ENCODE measurements at places on chromosomes 1 and 21.

- peak; percentile 53 for DNase-seq
These were observed 38.2 kb downstream of the PRKCZ start for GRCh38 chr1:2088458-2088857.

DNA sequence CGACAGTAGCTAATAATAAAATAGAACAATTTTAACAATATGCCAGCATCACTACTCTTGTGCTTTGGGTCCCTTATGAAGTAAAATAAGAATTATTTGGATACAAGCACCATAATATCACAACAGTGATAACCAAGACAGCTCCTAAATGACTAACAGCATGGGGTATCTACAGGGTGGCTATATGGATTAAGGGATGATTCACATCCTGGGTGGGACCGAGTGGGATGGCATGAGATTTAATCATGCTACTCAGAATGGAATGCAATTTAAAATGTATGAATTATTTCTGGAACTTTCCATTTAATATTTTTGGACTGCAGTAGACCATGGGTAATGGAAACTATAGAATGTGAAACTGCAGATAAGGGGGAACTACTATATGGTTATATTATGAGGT is 28.1 kb upstream of the B3GALNT2 start:
- DNase-seq: no peak

GRCh38 chr1:160489513-160490261 is 33.4 kb downstream of the SLAMF6 start:
- no peak for DNase-seq

DNA sequence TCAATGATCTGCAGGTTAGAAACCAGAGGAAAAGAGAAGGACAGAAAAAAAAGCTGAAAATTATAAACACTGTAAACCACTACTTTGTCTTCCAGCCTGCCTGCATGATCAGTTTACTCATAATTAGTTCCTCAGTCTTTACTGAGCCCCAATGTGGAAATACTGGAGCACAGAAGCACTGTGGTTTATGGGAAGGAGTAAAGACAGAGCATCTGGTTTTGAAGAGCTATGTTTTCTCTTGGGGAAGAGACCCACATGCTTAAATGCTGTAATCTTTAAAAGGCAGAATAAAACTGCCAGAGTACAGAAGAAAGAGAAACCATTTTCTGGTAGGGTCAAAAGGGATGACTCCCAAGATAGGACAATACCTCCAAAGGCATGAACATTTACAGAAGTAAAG is 159.0 kb upstream of the ZNHIT6 start:
- DNase-seq: no peak

GRCh38 chr1:20413136-20413775 is 72.8 kb downstream of the CAMK2N1 start:
- DNase-seq: no peak

DNA sequence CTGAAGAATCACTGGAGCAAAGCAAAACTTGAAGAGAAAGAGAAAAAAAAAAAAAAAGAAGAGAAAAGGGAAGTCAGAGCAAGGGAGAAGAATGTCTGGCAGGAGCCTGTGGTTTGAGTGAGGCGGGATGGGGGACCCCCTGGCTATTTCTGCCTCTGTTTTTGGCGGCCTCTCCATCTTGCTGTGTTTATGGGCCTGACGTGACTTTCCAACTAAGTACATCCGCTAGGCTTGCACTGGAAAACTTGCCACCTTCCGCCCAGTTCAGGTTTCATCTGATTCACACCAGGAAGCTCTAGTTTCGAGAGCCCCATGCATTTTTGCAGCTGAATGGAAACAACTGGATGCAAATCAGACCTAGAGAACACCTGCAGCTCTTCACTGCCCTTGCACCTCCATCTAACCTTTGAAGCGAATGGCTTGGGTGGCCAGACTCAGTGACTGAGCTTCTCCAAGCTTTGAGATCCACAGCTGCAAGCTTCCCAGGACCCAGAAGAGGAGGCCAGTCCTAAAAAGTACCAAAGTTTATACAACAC is 28.0 kb downstream of the TBX15 start:
- peak; percentile 22 for DNase-seq

DNA sequence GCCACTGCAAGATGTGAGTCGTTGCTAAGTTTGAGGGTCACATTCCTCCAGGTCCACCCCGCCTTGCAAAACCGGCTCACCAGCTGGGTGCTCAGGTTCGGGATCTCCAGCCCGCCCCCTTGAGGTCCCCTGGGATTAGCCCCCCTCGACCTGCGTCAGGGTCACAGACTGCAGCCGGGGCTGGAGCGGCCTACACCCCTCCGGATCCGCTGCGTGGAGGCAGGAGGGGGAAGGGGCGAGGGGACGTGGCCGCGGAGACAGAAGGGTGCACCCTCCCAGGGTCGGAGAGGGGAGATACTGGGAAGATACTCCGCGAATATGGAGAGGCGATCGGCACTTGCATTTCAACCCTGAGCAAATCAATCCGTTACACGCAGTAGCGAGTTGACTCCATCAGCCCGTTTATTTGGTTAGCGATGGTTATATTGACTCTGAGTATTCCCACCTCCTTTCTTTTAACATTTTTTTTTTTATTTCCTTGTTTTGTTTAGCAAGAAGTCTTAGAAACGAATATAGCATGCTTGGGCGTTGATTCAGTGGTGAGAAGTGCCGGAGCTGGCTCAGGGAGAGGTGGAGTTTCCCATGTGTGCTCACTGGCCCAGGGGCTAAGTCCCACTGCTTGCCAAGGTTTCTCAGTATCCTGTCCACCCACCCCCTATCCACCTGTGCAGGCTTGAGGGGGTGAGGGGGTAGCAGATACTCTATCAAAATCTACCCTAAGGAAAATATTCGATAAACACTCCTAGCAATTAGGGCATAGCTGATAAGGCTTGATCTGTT is 997 bp downstream of the IFNAR2 start:
- DNase-seq: peak; percentile 65

- DNase-seq: no peak
These were observed 59.6 kb upstream of the ACTRT2 start for GRCh38 chr1:2961661-2962060.

GRCh38 chr1:221829327-221830015 is 87.6 kb upstream of the DUSP10 start:
- DNase-seq: no peak

DNA sequence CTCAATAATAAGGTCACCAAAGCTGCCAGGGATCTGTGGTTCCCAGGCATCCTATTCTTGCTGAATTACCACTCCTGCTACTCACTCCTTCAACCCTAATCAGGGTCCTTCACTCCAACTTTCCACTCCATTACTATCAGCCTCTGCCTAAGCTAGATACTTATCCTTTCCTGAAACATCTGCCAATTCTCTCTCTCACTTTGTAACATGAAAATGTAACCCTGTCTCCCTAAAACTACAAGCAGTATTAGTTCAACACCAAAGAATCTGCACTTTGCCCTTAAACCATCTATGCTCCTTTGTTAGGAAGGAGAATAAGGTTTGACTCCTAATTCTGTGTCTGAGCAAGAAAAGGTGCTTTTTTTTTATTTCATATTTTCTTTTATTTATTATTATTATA is 15.5 kb upstream of the CXADR start:
- no peak for DNase-seq

- DNase-seq: no peak
These were observed 71.2 kb downstream of the FGGY start for GRCh38 chr1:59368008-59368670.

- DNase-seq: no peak
These were observed 122.2 kb upstream of the PRDX6 start for GRCh38 chr1:173354937-173355280.

GRCh38 chr1:103274886-103275285 is 166.6 kb upstream of the COL11A1 start:
- no peak for DNase-seq

DNA sequence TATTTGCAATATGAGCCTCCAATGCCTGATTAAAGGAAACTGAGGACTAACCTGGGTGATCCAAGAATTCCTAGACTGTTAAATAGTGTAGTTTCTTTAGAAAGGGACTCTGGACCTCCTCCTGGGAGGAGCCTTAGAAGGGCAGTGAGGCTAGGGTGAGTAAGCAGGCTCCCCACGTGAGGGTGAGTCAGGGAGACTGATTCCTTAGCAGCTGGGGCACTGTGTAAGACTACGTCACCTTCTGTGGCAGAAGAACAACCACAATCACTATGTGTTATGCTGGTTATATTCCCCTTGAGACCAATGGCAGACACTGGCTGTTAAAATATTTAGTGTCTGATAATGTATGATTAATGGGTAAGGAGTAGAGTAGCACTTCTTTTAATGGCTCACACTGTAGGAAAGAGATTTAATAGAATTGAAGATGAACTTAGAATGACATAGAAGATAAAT is 53.3 kb upstream of the SYT14 start:
- DNase-seq: no peak

- DNase-seq: no peak
These were observed 6.4 kb downstream of the CNR2 start for GRCh38 chr1:23906731-23907130.

DNA sequence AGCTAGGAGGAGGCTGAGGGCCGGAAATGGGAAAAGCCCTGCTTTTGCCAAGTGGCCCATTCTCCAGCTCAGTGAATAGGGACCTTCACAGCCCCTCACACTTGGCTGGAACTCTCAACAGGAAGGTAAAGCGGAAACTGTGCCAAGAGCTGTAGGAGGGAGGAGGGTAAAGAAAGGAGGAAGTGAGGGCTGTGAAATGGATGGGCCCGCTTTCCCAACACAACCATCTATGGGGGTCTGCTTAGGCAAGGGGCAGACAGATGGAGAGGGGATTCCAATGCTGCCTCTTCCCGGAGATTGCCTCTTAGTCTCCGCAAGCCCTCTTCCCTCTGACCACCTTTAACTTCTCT is 5.2 kb downstream of the INKA2 start:
- DNase-seq: no peak

DNA sequence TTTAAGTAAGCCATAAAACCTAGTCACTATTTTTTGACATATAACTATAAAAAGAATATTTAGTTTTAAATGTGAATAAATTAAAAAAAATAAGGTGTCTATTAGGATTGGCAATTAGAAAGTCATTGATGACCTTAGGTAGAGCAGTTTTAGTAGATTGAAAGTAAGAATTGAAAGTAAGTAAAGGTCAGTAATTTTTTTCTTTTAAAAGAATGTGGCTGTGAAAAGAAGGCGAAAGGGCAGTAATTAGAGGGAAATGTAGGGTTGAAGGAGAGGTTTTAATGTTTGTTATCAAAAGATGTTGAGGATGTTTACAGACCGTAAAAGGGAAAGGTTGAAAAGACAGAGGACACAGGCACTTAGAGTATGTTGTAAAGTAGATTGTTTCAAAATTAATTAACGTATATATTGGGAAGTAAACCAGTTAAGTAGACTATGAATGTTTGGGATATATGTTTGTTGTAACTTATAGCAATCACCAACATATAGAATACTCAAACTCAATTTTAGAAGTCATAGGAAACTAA is 41.0 kb downstream of the ZFYVE9 start:
- no peak for DNase-seq

DNA sequence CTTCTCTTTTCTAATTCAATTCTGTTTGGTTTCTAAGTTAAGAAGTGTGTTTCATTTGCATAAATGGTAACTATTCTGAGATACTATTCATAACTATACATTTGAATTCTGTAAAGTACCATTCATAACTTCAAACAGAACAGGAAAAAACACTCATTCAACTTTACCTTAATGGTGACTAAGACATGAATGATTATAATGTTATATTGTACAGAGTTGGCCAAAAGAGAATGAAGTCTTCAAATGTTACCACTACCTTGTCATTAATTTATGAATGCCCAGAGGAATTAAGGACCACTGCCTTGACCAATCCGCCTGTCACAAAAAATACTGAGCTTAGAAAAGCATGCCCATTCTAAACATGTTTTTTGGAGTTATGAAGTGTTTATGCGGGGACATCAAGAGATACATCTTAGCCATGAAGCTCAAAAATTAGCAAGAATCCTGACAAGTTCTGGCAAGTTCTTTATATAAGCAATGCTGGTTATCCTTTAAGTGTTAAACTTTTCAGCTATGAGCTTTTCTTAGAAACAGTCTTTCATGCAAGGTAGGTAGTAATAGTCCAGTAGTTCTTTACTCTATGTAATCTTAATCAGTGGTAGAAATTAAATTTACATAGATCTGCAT is 7.9 kb downstream of the WASF2 start:
- DNase-seq: no peak

GRCh38 chr21:41168391-41169257 is 664 bp downstream of the BACE2 start:
- peak; percentile 79 for DNase-seq

DNA sequence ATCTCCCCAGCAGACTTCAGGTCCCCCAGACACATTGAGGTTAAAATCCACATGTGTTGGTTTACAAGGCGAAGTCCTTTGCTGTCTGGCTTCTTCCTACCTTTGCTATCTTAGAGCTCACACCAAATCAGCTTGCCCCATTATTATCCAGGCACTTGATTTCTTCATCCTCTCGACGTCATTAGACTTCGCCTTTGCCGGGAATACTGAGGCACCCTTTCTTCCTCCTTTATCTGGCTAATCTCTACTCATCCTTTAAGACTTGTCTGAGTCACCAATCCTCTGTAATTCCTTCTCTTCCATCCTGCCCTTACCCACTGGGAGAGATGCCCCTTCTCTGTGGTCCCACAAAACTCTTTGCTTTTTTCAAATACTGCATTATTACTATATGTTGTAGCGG is 9.2 kb upstream of the XCL2 start:
- no peak for DNase-seq

DNA sequence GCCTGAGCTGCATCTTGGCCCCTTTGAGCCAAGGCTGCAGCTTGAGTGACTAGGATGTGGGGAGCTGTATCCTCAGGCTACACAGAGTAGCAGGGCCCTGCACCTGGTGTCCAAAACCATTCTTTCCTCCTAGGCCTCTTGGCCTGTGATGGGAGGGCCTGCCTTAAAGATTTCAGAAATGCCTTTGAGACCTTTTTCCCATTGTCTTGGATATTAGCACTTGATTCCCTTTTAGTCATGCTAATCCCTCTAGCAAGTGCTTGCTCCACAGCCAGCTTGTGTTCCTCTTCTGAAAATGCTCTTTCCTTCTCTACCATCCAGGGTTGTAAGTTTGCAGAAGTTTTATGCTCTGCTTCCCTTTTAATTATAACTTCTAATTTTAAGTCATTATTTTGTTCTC is 21.7 kb upstream of the KIRREL1 start:
- no peak for DNase-seq

DNA sequence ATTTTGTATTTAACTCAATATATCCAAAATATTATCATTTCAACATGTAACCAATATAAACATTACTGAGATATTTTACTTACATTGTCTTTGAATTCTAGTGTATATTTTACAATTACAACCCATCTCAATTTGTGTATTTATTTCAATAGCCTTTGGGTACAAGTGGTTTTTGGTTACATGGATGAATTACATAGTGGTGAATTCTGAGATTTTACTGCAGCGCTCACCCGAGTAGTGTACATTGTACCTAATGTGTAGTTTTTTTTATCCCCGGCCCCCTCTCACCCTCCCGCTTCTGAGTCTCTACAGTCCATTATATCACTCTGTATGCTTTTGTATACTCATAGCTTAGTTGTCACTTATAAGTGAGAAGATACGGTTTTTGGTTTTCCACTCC is 117.0 kb upstream of the GALNT2 start:
- DNase-seq: no peak
